ENCODE measurements at places on chromosomes 5 and 9.

DNA sequence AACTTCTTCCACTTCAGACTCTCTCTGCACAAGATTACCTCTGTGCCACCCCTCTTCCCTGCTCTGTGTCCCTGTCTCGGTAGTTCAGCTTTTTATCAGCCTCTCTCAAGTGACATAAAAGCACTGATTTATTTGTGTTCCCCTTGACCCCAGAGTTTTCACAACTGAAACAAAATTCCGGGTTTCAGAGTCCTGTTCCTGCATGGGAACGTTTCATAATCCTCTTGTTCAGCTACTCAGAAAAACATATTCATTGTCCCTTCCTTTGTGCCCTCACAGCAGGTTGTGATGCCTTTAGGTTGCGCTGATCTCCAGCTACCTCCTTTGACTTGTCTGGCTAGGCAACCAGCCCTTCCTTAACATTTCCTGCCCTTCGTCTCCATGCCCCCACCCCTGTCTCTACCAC is 13.7 kb upstream of the ITGA1 start:
- DNase-seq: no peak

GRCh38 chr5:102453716-102454115 is 45.1 kb downstream of the SLCO6A1 start:
- DNase-seq: peak; percentile 30

DNA sequence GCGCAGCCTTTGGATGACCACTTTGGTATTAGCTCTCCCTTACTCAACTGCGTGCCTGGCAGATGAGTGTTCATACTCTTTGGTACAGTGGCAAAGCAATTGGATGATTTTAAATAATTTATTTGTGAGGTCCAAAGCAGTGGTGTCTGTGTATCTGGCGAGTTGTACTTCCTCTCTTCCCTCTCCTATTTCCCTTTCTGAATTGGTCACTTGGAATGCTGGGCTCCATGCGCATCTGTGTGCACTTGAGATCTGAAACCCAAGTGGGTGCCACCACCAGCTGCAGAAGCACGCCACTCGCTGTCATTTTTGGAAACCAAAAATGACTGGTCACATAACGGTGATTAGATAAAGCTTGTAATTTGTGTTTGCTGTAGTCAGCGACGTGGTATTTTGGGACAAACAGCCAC is 386.0 kb upstream of the KLF4 start:
- peak; percentile 25 for DNase-seq

GRCh38 chr9:88833946-88834345 is 157.3 kb upstream of the S1PR3 start:
- DNase-seq: no peak

DNA sequence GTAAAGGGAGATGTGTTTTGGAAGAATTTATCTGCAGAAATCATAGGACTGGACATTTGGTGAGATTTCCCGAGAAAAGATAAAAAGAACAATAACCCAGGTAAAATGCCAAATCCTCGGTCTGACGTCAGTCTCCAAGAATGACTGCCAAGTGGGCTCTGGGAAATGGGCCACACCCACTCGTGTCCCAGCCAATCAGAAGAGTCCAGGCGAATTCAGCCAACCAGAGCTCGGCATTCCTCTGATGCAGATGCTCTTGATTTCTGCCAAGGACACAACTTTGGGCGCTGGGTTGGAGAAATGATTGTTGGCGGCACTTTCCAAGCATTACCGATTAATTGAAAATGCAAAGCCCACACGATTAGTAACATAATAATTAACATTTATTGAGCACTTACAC is 73.3 kb downstream of the FGF18 start:
- no peak for DNase-seq

DNA sequence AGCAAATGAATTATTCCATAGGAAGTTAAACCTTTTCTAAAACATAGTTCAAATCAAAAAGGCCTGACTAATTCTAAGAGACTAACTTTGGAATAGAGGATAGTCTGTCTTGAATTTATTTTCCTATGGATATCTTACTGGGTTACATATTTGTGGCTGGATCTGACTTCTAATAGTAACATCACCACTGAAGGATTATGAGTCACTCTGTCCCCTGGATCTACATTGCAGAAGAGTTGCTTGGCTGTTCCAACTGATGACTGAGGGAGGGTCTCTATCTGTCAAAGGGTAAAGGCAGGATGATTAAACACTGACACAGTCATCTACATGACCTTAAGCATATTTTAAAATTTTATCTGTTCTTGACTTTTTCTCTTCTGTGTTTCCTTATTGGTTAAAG is 119.6 kb upstream of the FST start:
- DNase-seq: no peak

DNA sequence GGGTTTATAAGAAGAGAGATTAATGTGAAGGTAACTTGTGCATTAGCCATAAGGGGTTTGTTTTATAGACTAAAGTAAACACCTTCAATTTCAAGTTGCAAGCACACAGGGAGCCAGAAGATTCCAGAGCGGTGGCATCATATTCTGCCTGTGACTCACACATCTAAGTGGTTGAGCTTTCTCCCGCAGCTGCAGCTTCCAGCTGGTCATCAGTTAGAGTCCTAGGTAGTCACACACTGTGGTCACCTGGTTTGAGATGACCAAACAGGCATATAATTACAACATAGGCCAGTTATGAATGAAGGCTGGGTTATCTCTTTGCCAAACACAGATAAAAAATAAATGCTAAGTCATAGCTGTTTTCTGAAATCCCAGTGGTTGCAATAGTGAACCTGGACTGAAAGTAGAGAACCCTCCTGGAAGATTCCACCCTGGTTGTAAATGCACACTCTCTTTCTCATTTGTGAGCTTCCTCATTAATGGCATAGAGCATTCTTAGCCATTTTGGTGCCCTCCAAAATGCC is 171.3 kb downstream of the GDNF start:
- peak; percentile 5 for DNase-seq

GRCh38 chr5:111983459-111983858 is 226.5 kb upstream of the NREP start:
- no peak for DNase-seq

GRCh38 chr5:130868186-130868840 is 296.7 kb downstream of the HINT1 start:
- no peak for DNase-seq

- peak; percentile 93 for DNase-seq
Observed at GRCh38 chr9:124285903-124286291, 28.1 kb downstream of the NEK6 start.

DNA sequence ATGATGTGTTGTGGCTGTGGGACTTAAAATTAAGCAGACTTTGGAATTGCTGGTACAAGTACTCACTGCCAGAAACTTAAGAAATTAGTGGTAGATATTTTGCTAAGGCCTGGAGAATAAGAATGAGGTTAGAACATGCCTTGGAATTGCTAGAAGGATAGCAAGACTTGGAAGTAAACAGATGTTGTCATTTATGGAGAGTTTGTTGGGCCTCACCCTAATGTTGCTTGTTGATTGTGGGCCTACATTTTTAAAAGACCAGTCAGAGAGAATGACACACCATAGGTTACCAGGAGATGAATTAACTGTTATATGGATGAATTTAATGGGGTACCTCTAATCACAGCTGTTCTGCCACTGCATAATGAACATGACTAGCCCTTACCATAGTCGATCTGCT is 120.1 kb upstream of the GAS1 start:
- no peak for DNase-seq

- DNase-seq: no peak
Observed at GRCh38 chr5:159838551-159839222, 77.6 kb upstream of the ADRA1B start.

DNA sequence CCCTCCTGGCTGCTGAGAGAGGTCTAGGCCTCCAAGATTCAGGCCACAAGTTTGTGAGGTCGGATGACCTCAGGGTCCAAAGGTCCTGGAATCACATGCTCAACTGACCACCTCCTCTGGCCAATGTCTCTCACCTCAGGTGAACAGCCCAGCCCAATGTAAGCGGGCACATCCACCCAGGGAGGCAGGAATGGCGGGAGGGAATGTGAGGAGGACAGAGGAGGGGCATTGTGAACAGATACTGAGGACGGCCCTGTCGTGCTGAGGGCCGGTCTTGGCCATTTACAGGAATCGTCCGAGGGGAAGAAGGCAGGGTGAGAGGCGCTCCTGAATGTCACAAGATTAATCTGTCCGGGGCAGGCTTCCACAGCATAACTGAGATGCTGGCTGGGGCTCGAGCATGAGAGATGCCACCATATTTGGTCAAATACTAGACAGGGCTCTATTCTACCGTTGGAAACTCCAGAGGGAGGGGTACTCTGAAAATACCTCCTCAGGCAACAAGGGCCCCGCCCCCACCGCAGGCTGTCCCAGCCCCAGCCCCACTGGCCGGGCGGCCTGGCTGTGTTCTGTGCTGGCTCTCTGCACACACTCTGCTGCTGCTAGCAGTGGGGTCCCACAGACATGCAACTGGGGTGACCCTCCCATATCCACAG is 1.5 kb upstream of the IL17B start:
- no peak for DNase-seq

- no peak for DNase-seq
Observed at GRCh38 chr9:113649054-113649453, 185.5 kb downstream of the RGS3 start.

DNA sequence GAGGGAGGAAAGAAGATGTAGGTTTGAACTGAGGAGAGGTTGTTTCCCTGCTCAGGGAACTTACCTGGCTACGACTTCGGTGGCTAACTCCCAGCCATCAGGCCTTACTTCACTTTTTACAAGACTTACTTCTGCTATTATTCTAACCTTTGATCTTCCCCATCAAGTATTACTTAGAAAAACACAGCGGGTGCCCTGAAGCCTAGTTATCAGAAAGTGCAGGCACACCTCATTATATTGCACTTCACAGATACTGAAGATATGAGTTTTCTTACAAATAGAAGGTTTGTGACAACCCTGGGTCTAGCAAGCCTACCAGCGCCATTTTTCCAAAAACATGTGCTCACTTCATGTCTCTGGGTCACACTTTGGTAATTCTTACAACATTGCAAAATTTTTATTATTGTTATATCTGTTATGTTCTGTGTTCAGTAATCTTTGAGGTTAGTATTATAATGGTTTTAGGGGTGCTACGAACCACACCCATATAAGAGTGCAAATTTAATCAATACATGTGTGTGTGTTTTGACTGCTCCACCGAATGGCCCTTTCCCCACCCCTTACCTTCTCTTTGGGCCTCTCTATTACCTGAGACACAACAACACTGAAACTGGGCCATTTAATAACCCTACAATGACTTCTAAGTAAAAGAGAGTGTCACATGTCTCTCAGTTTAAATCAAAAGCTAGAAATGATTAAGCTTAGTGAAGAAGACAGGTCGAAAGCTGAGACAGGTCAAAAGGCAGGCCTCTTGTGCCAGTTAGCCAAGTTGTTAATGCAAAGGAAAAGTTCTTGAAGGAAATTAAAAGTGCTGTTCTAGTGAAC is 2102.7 kb upstream of the WWC1 start:
- DNase-seq: no peak

DNA sequence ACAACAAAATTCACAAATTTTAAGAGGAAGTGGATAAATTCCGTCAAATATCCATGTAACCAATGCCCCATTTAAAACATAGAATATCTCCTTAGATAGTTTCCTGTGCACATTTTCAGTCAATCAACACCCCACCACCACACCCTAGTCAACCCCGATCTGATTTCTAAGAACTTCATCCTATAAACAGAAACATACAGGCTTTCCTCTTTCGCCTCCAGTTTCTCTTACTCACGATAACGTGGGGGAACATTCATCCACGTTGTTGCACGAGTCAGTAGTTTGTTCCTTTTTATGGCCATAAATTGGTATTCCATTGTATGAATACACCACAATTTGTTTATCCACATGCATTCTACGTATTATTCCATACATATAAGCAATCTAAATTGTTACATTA is 35.6 kb upstream of the TRIO start:
- peak; percentile 75 for DNase-seq

DNA sequence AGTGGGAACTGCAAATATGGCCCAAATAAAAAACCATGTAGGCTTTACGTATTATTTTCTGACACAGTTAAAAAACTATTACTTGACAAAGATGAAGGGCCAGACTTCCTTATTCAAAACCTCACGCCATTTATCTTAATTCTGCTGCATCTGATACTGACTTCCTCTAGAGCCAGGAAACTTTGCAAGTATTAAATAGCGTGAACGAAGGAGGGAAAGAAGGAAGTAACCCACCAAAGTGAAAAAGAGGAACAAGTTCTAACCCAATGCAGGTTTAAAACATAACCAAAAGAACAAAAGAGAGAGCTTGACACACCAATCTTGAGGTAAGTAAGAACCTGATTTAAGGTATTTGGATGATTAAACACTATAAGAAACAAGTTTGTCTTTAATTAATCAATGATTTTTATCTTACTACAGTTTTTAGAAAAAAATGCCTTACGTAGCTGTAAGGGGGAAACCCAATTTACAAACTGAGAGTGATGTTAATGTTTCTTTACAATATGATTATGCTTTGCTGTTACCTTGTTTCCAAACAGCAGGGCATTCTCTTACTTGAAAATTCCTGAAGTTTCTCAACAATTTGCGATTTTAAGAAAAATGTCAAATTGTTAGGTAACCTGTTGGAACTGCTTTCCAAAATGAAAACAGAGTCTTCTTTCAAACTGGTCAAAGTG is at the start of gene GAPT:
TSS of gene GAPT (plus strand) at position 220 of the 677 bp plus-strand sequence. CDS start 3,102 bp downstream, outside the sequence.
- DNase-seq: peak; percentile 65

GRCh38 chr5:148583421-148583965 is 70.8 kb downstream of the HTR4 start:
- no peak for DNase-seq

GRCh38 chr5:66923922-66924321 is 272.7 kb downstream of the CD180 start:
- no peak for DNase-seq

DNA sequence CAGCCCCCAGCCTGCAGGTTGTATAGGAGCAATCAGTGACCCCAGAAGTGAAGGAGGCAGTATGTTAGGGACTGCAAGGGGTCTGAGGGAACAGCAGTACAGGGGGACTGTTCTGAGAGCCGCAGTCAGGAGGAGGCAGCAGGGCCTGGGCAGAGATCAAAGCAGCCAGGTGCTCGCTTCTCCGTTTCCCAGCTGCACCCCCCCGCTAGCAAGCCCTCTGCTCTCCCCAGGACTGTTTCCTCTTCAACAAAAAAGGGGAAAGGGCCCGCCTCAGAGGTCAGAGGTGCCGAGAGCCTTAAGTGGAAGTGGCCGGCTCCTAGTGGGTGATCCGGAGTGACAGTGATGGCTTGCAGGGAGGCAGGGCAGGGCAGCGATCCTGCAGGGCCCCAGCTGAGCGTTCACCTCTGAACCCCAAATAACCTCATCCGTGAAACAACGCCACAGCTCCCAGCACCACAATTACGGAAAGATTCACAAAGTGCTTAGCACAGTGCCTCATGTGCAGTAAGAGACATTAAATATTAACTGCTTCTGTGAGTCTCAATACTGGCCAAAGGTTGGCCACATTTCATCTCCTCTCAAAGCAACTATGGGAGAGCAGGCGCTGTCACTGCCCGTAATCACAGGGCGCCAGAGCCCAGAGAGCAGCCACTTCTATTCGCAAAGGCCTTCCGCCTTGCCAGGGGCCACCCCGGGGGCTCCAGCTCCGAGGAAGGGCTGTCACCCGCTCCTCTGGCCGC is 8.0 kb downstream of the CLPTM1L start:
- DNase-seq: no peak

DNA sequence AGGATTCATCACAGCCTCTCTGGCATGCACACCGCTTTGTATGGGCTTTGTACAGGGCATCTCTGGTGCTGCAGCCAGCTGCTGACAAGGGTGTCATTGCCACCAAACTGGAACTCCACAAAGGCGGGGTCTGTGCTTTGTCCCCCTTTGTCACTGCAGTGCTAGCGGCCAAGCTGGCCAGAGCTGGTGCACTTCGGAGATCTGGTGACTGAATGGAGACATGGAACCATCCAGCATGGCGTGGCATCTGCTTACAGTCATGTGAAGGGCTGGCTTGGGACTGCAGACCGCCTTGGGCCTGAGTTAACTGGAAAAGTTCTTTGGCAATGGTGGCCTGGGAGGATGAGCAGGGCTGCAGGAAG is 18.7 kb upstream of the COL5A1 start:
- no peak for DNase-seq

- DNase-seq: no peak
Observed at GRCh38 chr5:95375591-95375990, 15.6 kb upstream of the FAM81B start.
